ENCODE measurements at places on chromosomes 7 and 10.

DNA sequence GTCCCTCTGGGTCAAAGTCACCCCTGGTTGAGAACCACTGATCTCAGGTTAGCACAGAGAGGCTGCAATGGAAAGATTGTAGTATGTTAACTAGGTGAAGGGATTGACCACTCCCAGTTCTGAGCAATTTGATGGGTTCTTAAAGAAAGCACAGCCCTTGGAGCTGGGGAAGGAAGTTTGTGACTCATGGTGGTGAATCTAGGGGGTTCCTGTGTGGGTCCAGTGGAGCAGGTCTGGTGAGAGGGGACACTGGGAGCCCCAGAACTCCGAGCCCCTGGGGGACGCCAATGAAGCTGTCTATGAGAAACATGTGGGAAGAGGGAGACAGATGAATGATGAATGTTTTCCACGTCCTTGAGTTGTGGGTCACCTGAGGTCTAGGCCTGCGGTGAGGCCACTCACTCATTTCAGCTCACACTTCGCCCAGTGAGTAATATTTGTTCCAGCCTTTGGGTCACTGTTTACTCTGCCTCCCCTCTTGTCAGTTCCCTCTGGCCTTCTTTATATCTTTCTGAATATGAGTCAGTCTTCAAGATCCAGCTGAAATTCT is 341.9 kb downstream of the LRMDA start:
- no peak for DNase-seq

DNA sequence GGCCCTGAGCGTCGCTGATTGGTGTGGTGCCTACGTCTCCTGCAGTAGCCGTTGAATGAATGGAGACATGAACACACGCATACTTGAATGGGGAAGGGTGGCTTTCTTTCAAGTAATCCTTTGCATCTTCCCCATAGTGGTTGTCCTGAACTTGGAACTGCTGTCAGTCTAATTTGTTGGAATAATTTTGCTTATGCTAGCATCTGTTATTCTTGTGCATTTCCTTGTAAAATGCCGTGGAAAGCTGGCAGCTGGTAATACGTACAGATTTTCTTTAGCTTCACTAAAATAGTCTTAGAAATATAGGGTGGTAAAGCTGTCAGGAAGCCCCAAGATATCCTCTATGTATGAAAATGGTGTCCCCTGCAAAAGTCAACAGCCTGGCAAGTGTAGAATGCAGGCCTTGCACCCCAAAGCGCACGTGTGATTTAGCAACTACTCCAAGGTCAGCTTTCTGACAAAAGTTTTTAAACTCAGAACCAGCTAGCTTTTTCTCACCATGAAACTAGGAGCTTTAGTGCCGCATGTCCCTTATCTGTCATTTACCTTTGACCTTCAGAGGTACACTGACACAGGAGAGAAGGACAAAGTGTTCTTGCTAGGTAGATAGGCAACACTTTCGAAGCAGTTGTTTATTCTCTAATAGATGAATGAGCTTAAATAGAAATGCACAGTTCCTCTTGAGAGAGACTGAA is 70.8 kb downstream of the RBM33 start:
- DNase-seq: no peak

GRCh38 chr10:29681676-29682448 is 47.1 kb upstream of the SVIL start:
- DNase-seq: no peak

DNA sequence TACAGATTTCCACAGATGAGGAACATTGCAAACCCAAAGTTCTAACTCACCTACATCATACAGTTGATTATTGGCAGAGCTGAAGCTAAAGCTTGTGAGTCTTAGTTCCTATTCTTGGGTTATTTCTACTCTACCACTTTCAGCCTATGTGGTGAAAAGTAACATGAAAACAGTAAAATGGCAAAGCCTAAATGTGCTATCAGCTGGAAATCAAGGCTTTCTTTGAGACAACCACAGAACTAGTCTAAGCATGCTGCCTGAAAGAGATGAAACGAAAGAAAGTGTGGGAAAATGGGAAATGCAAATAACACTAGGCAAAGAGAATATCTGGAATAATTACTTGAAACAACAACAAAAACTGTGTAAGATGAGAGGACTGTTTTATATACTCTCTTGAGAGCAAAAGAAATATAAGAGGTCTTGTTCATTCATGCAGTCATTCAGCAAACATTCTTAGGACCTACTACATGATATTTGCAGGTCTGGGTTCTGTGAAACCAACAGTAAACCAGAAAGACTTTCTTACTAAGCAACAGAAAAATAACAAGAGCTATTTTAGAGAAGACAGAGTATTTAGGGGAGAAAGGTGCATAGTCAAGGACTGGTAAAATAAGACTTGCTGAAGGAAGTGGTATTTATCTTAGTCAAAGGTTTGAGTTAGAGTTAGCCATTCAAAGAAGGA is 437.1 kb downstream of the HTR7 start:
- no peak for DNase-seq

- DNase-seq: no peak
These were observed 101.4 kb upstream of the ZNF32 start for GRCh38 chr10:43749940-43750552.

DNA sequence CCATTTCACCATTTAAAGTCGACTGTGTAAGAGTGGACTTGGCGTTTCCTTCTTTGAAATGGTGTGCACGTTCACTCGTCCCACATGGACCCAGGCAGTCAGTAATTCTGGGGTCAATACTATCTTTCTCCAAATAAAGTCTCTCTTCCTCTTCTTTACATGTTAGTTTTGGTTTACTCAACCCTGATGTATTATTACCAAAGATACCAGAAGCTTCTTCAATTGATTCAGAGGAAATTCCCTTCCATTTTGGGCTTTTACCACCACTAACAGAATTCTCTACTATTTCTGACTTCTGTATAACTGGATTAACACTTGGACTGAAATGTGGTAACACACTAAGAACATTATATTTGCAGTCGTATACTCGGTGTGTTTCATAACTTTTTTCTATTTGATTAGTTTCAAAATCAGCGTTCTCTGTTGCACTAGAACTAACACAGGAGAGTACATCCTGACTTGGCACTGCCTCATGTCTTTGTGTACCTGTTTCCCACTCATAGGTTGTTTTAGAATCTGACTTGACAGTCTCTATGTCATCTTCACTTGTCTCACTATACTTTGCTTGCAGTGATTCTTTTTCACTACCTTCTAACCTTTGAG is 60.8 kb downstream of the LARP4B start:
- no peak for DNase-seq

GRCh38 chr7:120272261-120272660 is 714 bp upstream of the KCND2 start:
- DNase-seq: peak; percentile 53

- no peak for DNase-seq
These were observed 254.4 kb upstream of the KLF14 start for GRCh38 chr7:130988443-130988842.

GRCh38 chr7:64775289-64775688 is 18.9 kb upstream of the ZNF138 start:
- DNase-seq: no peak

DNA sequence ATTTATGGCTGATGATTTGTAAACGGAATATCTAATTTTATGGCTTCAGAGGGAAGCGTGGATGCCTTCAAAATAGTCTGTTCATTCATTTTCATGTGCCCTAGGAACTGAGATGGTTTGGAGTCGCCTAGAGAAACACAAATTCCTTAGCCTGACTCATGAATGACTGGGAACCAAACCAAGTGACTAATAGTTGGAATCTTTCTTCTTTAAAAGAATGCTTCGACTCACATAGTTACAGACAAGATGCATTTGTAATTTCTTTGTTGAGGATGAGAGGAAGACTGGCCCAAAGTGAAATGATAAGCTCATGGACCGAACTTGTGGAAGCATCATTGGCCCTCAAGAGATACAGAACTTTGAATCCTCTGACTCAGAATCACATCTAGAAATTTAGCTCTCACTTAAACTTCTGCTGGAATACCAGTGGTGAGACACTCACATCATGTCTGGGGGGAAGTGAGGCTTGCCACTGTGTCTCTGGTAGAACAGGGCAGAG is 1107.2 kb downstream of the NRG3 start:
- DNase-seq: no peak

DNA sequence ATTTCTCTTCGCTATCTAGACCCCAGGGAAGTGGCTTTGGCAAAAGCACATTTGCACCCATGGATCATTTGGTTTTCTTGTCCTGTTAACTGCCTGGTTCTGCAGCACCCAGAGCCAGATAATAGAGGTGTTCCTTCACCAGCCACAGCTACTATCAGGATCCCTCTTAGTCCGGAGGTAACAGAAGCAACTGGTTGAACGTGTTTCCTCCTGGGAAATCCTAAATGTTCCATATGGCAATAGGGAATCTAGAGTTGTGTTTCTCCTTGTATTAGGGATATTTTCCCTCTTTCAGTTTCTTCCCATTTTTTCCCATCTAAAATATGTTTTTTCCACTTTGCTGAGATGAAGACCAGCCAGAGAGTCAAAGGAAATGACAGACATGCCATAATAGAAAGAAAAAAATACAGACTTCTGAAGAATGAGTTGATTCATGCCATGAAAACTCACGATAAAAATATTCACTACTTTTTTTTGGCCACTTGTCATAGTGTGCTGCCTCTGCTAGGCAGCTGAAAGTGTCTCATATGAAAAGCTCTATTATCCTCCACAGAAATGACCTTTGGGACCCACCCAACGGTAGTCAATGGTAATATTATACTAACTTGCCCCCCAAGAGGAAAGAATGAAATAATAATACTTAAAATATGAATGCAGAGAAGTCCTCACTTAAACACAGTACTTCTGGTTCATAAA is 472.8 kb downstream of the KCNMA1 start:
- no peak for DNase-seq

- no peak for DNase-seq
These were observed 14.8 kb downstream of the ADGRA1 start for GRCh38 chr10:133102415-133103095.

DNA sequence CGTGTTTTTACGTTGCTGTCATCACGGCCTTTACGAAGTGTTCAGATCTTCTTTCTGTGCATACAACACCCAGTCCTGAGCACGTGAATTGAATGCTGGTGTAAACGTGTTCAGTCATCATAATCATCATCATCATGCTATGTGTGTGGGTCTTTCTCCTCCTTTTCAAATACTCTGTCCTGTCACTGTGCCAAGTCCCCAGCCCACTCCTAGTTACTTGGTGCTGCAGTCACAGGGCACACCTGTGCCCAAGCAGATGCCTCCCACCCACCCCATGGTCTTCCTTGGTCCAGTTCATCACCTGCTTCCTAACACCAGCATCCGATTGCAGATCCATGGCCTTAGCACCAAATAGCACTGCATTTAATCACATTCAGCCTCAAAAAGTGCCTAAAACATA is 78.6 kb upstream of the MGMT start:
- DNase-seq: no peak

DNA sequence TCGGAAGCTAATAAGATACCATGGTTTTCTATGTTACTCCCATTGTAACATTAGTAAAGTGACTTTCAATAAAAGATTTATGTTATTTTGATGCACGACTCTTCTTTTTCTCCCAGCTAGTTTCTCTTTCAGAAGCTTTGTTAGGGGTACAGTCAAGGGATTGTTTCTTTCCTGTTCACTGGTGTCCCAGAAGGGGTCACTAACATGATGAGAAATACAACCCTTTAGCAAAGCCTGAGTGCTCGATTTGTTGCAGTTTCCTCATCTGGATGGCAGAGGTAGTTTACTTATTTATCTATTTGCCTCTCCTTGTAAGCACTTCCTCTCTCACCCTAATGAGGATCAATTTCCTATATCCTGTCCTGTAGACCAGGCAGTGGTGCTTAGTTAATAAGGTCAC is 17.0 kb downstream of the SRI start:
- DNase-seq: no peak

- DNase-seq: no peak
These were observed 65.8 kb downstream of the ATE1 start for GRCh38 chr10:121862042-121862441.

DNA sequence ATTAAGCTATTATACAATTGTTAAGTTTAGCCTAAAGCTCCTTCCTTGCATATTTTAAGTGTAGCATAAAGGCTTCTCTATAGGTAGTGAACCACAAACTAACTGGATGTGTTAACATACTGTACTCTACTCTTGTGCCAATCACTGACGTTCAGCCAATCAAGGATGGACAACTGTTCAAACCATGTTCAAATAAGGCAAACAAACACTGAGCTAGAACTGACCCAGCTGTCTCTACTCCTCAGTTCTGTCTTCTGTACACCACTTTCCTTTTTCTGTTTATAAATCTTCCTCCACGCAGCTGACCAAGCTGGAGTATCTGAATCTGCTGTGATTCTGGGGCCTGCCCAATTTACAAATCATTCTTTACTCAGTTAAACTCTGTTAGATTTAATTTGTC is 188.7 kb upstream of the MBL2 start:
- DNase-seq: no peak

DNA sequence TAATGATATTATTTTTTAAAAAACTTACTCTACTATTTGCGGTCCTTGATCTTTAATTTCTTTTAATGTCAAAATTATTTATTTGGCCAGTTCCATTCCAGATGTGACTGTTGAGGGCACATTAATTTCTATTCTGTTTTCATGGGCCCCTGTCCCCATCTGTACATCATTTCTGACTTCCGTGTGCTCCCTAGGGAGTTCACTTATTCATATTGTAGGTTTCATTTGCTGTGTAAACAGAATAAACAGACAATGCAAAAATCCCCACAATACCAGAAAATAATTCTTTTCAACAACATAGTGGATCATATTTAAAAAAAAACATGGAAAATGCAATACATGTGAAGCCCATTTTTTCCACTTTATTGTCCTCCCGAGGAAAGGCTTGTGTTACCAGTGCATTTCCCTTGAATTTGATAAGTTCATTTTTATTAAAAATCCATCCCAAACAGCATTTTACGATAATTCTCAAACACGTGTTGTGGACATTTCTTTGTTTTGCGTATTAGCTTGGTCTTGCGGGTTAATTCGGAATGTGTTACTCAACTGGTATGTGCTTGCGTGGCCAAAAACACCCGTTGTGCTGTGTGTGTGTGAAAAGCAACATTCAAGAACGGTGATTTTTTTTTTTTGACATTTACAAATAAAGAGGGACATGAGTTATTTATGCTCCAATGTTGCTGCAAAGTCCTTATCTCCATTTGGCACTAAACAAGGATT is 138.4 kb downstream of the MGMT start:
- no peak for DNase-seq

Data from NCI-H510A treated with DMSO at 0.1 percent for 48 hours (cell line).